Right renal pelvis (tissue), 4 donors: ENCODE measurements at places on chromosomes 11 and 22.
A peak's percentile ranks its signal among the peaks of the same experiment; 100 is the strongest.

DNA sequence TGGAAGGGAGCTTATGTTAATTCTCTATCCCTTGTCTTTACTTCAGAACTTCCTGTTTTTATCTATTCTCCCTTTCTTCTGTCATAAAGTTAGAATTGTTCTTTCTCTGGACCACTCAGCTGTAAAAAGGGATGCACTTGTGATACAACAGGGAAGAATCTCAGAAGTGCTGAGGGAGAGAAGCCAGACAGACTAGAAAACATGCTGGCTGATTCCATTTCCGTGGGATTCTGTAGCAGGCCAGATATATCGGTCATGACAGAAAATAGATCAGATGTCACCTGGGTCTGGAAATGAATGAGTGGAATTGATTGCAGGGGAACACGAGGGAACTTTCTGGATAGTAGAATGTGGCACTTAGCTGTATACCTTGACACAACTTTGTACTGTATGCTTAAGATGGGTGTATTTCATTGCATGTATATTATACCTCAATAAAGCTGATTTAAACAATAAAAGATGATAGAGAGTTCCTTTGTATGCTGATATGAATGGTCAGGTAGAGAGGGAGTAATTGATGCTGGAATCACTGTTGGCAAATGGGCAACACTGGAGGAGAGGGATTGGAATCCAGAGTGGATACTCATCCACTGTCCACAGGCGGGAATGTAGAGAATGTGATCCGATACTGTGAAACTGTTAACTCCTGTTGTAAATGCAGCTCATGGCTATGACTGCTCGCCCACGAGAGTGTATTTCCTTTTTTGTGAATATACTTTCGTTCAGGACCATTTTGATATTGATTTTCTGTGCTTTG, 59.6 kb downstream of the ATXN10 start:
- DNase-seq = no peak

DNA sequence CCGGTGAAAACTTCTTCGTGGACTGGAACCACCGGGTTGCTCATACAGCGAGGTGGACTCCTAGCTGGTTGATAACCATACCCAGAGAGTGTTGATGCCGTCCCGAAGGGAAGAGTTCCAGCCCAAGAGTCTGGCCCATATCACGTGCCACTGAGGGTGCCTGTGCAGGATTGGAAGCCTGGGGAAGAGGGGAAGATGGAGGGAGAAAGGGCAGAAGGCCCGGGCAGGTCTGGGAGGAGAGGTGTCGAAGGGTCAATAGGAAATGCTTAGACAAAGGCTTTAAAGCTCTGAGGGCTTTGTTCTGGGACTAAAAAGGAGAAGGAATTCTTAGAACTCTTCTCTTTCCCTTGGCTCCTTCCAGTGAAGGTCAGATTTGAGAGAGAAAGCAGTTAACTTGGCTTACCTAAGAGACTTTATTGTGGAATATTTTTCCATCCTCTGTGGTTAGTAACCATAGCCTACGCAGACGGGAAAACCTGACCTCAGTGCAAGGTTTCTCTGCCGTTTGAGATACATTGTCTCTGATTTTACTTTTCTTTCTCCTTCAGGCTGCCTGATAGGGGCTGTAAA, 70.5 kb downstream of the JAM3 start:
- DNase-seq = no peak

GRCh38 chr11:89249196-89249595, 71.5 kb downstream of the TYR start:
- DNase-seq = no peak

DNA sequence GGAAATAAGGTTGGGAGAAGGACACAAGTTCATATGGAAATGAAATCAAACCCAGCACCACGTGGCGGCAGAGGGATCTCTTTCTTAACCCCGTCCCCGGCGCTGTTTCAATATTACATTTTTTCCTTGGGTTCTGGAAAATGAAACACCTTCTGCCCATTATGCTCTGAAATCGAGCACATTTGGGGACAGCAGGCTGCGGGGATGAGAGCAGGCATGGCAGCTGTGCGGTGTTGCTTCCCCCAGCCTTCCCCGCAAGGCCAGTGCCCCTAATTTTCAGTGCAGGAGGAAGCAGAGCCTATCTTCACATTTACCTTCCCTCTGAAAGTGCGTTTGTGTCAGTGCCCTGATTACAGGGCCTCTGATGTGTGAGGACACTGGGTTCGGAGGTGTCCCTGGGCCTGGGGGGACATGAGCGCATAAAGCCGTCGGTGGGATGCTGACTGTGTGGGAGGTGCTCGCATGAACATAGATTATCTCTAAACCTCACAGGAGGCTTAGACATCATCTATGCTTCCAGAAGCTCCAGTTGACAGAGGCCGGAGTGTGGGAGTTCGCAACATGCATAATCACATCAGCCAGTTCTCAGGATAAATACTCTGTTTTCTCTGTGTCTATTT, 921.3 kb downstream of the BRD1 start:
- DNase-seq = no peak

DNA sequence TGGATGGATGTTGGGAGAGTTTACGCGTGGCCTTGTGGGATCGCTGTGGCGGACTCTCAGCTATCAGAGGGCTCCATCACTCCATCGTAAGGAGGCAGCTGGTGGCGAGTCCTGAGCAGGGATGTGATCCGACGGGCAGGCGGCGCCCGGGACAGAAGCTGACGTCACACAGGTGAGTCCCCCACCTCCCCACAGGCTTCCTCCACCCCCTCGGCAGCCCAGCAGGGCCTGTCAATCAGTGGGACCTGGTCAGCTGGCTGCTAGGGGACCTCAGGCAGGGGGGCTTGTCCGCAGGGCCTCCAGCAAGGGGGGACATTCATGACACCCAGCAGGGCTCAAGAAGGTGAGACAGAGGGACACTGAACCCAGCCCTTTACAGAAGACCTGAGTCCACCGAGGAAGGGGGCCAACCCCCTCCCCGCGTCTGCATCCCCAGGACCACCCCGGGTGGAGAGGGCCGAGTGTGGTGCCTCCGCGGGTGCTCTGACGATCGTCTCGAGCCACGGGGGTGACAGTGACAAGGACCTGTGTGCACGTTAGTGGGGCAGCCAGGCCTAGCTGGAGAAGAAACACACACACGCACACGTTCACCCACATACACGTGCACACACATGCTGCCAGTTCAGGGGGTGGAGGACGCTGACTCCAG, 7.1 kb downstream of the HRAS start:
- no peak for DNase-seq

DNA sequence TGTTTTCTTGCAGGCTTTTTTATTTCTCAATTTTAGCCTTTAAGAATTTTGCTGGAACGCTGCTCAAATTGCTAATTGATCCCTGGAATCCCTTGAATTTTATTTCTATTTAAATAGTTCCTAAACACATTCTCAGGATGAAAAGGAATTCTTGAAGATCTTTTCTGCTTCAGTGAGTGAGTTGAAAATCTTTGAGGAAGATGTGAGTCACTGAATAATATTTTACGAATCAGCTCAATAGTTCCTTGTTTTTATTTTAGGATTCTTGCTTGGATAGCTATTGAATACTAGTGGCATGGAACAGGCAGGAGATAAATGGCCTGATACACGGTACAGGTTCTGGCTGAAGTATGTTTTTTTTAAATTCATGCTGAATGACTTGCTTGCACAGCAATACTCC, 194.6 kb upstream of the CCDC90B start:
- no peak for DNase-seq

DNA sequence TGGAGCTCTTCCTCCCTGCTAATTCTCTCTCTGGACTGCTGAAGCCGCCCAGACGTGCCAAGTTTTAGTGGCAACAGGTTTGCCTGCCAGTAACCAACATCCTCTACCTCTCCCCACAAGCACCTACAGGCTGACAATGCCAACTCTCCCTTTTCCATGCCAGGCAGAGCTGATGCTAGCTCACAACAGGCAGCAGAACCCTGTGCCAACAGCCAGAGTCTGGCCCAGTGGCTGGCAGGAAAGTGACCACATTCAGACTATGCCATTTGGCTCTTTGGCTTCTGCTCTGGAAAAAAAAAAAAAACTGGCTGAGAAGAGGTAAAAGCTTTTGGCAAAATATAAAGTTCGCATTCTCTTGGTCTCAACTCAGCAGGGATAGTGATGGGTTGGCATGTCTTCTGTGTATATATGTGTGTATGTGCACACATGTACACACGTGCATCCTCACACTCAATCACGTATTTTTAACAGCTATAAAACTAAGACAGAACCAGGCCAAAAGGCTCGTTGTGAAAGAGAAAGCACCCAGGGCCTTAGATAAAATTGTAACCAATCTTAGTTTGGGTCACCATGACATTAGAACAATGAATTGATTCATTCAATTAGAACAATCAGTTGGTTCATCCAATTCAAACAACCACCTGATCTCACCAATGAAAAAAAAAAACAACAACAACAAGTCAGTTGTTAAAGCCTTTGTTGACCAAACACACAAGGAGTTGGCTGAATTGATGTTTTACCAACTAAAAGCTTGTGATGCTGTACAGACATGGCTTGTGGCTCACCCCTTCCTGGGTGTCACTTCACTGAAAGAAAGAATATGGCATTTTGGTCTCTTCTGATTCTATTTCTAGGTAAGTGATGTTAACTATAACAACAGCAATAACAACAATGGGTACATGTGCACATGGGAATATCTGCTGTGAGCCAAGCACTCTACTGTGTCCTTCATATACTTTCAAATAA, 48.6 kb downstream of the TRIM29 start:
- DNase-seq = no peak

DNA sequence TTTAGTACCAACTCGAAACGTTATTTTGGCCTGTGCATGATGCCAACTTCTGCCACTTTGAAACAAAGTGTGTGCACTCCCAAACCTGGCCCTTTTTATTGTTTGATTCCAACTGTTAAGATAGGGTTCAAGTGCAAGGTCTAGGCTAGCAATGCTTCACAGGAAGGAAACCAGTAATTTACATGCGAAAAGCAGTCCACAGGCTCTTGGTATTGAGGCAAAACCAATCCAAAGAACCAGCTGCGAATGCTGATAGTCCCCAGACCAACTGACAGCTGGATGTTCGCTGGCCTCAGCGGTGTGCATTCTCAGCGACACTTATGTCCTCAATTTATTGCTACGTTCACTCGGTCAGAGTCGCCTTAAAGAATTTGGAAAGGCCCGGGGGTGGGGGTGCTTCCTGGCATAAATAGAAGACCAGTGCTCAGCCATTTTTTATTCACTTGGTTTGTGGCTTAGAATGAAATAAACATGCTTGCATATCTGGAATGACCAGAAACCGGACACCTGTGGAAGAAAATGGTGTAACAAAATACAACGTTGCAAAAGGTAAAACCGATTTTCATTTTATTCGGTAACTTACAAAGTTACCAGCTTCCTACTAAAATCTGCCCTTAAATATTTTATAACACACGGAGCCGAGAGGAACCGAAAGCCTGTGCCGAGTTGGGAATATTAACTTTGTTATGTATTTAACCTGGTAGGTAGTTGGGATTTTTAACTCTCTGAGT, 1.6 kb downstream of the CPT1A start:
- DNase-seq = no peak

DNA sequence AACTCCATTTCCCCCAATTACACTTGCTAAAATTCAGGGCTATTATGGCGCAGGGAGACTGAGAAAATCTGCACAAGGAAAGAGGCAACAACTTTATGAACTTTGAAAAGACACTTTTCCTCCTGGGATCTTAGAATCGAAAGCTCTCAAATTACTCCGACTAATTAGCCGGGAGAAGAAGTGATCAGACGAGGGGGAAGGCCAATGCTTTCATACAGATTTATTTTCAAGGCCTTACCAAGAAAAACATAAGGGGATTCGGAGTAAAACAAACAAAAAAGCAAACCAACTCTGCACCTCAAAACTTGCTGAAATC, 1.6 kb downstream of the PAX6 start:
- no peak for DNase-seq

DNA sequence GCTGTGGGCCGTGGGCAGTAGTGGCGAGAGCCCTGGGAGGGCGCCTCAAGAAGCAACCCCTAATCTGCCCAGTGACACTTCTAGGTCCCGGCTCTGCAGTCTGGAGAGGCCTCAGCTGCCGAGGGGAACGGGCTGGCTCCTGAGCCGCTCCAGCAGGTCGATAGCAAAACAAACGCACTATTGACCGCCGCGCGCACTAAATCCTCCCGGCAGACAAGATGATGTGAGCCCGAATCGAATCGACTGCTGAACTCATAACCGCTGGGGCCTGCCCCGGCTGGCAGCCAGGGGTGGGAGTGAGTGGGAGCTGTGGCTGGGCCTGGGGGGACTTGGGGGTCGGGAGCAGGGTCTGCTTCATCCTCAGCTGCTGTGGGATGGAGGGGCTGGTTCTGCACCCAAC, 36.1 kb downstream of the FLRT1 start:
- no peak for DNase-seq

DNA sequence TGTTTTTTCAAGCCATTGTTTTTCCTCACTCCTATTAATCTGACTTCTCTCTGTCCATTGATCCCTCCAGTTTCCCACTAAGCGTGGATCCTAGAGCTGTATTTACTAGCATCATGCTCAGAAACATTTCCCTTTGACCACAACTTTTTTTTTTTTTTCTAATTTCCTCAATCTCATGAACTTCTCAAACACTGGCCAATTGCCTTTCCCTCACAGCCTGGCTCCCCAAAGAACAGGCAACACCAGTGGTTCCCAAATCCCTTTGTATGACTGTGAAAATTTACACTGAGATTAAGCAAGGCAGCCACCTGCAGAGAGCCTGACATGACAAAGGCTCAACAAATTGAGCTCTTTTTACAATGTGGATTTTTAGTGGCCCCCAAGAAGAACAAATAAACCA, 1.4 kb upstream of the TPP1 start:
- DNase-seq = no peak

- no peak for DNase-seq
Measured at GRCh38 chr11:396948-397548, 3.0 kb downstream of the PKP3 start.

- peak; percentile 11 for DNase-seq
Measured at GRCh38 chr11:74397501-74398243, 561 bp downstream of the PGM2L1 start.

DNA sequence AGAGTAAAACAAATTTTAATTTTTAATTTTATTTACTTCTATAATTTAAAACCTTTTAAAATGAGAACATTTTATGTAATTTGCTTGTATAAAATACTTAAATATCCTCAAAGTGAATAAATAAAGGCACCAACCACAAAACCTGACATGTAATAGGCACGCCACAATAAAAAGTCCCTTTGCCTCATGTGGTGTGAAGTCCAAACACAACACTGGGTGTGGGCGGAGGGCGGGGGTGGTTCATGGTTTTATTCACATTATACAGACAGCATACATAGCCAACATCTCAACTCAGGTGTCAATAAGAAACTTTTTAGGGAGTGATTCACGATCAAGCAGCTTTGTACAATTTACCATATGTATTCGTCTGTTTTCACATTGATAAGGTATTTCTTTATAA, 107.9 kb downstream of the ANO3 start:
- DNase-seq = no peak

DNA sequence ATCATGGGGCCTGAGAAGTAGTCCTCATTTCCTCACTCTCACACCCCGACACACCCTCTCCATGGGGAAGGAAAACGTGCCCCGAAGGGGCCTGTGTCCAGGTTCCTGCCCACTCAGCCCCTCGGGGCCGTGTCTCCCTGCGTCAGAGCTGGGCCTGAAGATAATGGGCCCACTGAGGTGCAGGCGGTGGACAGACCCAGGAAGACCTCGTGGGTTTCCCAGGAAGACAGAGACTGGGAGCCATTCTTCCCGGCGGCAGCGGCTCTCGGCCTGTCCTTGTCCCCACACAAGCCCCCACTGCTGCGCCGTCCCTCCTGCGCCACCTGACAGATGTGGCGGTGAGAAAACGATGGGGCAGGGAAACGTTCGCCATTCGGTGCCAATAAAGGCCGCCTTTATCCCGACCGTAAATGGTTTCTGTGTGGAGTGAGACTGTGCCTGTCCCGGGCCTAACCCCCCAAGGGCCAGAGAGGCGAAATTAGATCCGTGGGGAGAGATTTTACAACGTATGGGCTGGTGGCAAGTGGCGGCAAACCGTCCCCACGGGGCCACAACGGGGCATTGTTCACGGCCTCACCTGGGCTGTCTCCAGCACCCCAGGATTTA, 89.0 kb downstream of the CDKN1C start:
- no peak for DNase-seq
